A549 treated with RU486 at 1 μM for 4 hours (cell line): ENCODE measurements at places on chromosomes 7 and 10. TPM values are rescaled to one million over a fixed set of nuclear protein-coding genes. Genes with fewer than 3 reads are reported as not detected.

GRID1 gene
- total RNA-seq, result 0.14 to 0.42 TPM (median 0.29 TPM) in 5 replicates

CH25H gene
- 0.09 to 0.13 TPM in 2 of 5 replicates, not detected in the others for total RNA-seq

NRCAM gene
- 51.0 to 98.3 TPM (median 91.5 TPM) in 5 replicates for total RNA-seq

CADPS2 gene
- 0.05 to 0.08 TPM in 2 of 5 replicates, not detected in the others for total RNA-seq

FAM13C gene
- total RNA-seq, result 0.15 to 0.27 TPM in 2 of 5 replicates, not detected in the others

ANKRD2 gene
- total RNA-seq, result 2.8 to 6.8 TPM (median 4.4 TPM) in 5 replicates

MYPN gene
- total RNA-seq, result 2.3 to 3.3 TPM (median 2.5 TPM) in 5 replicates

BICC1 gene
- total RNA-seq, result 18.2 to 27.4 TPM (median 24.7 TPM) in 5 replicates

CYP17A1 gene
- total RNA-seq, result not detected in 5 replicates

MOGAT3 gene
- not detected in 5 replicates for total RNA-seq

SLC26A4 gene
- total RNA-seq, result 0.04 to 0.16 TPM (median 0.09 TPM) in 5 replicates

OR2F1 gene
- not detected in 5 replicates for total RNA-seq

MEST gene
- 30.3 to 39.6 TPM (median 36.7 TPM) in 5 replicates for total RNA-seq

RTKN2 gene
- total RNA-seq, result 0.58 to 1.2 TPM (median 1.0 TPM) in 5 replicates

ENTPD1 gene
- total RNA-seq, result 0.09 to 0.12 TPM in 2 of 5 replicates, not detected in the others

H2BK1 gene
- total RNA-seq, result not detected in 5 replicates

HKDC1 gene
- total RNA-seq, result 15.2 to 21.3 TPM (median 17.1 TPM) in 5 replicates

TEX36 gene
- total RNA-seq, result not detected in 5 replicates

TRIM74 gene
- 0.15 to 0.65 TPM (median 0.45 TPM) in 3 of 5 replicates, not detected in the others for total RNA-seq

NEURL1 gene
- 0.18 to 0.83 TPM (median 0.35 TPM) in 5 replicates for total RNA-seq

PDIA4 gene
- 174 to 189 TPM (median 181 TPM) in 5 replicates for total RNA-seq

PALD1 gene
- total RNA-seq, result 5.0 to 7.9 TPM (median 7.1 TPM) in 5 replicates

TAS2R38 gene
- not detected in 5 replicates for total RNA-seq

VWC2 gene
- total RNA-seq, result not detected in 5 replicates

GRM3 gene
- not detected in 5 replicates for total RNA-seq

APBB1IP gene
- 9.0 to 10.8 TPM (median 10.0 TPM) in 5 replicates for total RNA-seq

GBX1 gene
- 0.17 to 0.45 TPM in 2 of 5 replicates, not detected in the others for total RNA-seq

DNAJC12 gene
- total RNA-seq, result 51.2 to 75.8 TPM (median 65.1 TPM) in 5 replicates

MSMB gene
- total RNA-seq, result not detected in 5 replicates

TMEM270 gene
- total RNA-seq, result 0.20 to 0.54 TPM in 2 of 5 replicates, not detected in the others

ETV1 gene
- total RNA-seq, result 2.0 to 4.0 TPM (median 3.0 TPM) in 5 replicates

FFAR4 gene
- total RNA-seq, result 0.14 to 0.44 TPM (median 0.25 TPM) in 5 replicates

TMEM196 gene
- total RNA-seq, result not detected in 5 replicates

SVIL gene
- total RNA-seq, result 15.7 to 24.1 TPM (median 22.4 TPM) in 5 replicates

HOXA13 gene
- 0.97 to 2.2 TPM (median 2.0 TPM) in 5 replicates for total RNA-seq

EPDR1 gene
- total RNA-seq, result 58.4 to 84.3 TPM (median 80.8 TPM) in 5 replicates

SIRT1 gene
- total RNA-seq, result 13.3 to 29.9 TPM (median 24.2 TPM) in 5 replicates

CC2D2B gene
- total RNA-seq, result 0.14 TPM in 2 of 5 replicates, not detected in the others

FAM237B gene
- total RNA-seq, result not detected in 5 replicates

GPC2 gene
- total RNA-seq, result 0.54 to 1.1 TPM (median 0.96 TPM) in 5 replicates

LRRTM3 gene
- not detected in 5 replicates for total RNA-seq

PLEKHS1 gene
- 0.03 to 0.14 TPM (median 0.07 TPM) in 3 of 5 replicates, not detected in the others for total RNA-seq

LHPP gene
- total RNA-seq, result 10.4 to 12.8 TPM (median 11.9 TPM) in 5 replicates

SLC16A9 gene
- 0.05 to 0.09 TPM (median 0.08 TPM) in 4 of 5 replicates, not detected in the other for total RNA-seq

HOXA3 gene
- 6.0 to 11.2 TPM (median 9.0 TPM) in 5 replicates for total RNA-seq

TMEM213 gene
- not detected in 5 replicates for total RNA-seq

ADCYAP1R1 gene
- 0.05 to 0.12 TPM (median 0.08 TPM) in 3 of 5 replicates, not detected in the others for total RNA-seq

NKX1-2 gene
- total RNA-seq, result 0.03 to 0.05 TPM in 2 of 5 replicates, not detected in the others

OR2A42 gene
- total RNA-seq, result not detected in 5 replicates

ANKRD1 gene
- 5.3 to 8.7 TPM (median 7.9 TPM) in 5 replicates for total RNA-seq

VIM gene
- 1,759 to 2,044 TPM (median 1,980 TPM) in 5 replicates for total RNA-seq

INMT gene
- total RNA-seq, result not detected in 5 replicates

PLPP4 gene
- 0.18 TPM in 1 of 5 replicates, not detected in the others for total RNA-seq

NACAD gene
- 0.12 to 0.48 TPM (median 0.29 TPM) in 5 replicates for total RNA-seq

IFIT1B gene
- not detected in 5 replicates for total RNA-seq

SLC26A5 gene
- total RNA-seq, result not detected in 5 replicates

HK1 gene
- 31.3 to 39.1 TPM (median 37.1 TPM) in 5 replicates for total RNA-seq

TMEM26 gene
- total RNA-seq, result 0.03 to 0.26 TPM (median 0.12 TPM) in 4 of 5 replicates, not detected in the other

CLRN3 gene
- 0.23 TPM in 1 of 5 replicates, not detected in the others for total RNA-seq
